Activated CD4-positive, CD25-positive, alpha-beta regulatory T cell (primary cell): ENCODE measurements at places on chromosomes 5 and 9.

- no peak for DNase-seq
These were observed 40.6 kb downstream of the USP20 start for GRCh38 chr9:129875687-129876395.

- no peak for DNase-seq
These were observed 65.4 kb downstream of the MED27 start for GRCh38 chr9:132014218-132014805.

GRCh38 chr5:80837679-80838078 lies 122.5 kb upstream of the RASGRF2 start:
- DNase-seq, result no peak

DNA sequence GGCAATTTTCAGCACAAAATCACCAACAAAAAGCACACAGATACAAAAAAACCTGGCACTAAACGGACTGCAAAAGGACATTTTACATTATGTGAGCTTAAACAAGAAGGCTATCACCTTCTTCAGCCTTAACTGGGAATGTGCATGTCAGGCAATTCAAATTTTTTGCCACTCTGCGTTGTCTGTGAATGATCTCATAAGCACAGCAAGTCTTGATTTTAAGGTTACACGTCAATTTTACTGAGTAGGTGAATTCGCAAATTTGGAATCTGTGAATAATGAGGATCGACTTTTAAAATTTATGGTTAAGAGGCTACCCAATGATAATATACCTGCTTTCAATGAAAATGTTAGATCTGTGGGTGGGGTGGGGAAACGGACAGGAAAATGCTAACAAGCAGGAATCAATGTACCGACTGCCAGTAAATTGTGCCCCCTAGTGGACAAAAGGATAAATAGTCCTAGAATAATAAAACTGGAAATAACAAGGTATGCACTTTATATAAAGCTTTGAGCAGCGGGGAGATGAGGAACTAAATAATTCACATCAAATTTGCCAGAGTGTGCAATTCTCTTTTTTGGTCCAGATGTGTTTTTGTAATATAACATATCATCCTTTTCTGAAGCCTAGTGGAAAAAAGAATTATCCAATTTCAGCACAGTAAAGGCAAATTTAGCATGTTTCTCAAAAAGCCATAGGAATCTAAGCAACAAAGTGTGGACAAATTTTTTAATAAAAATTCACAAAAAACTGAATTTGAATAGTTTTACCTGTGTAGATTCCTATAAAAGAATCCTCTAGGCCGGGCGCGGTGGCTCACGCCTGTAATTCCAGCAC lies 20.5 kb downstream of the EQTN start:
- no peak for DNase-seq

DNA sequence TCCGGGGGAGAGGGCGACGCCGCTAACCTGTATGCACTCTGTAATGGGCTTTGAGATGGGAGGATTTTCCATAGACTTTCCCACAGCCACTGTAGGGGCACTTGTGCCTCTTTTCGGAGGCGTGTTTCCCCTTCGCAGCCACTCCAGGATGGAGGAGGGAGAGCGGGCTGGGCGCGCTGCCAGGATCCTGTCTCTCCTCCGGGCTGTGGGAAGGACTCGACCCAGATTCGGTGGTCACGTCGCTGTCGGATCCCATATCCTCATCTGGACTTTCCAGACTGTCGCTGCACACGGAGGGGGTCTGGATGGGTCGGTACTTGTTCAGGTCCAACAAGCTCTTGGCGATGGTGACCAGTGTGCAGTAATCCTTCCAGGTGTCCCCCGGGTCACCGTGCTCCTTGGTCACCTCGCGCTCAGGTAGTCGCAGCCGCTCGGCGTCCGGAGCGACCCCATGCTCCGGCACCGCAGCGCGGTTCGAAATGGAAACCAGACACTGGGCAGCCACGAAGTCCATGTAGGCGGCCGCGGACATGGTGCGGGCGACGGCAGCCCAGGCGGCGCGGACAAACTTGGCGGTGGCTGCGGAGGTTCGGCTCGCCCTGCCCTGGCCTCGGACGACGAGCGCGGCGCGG lies 1.5 kb downstream of the KLF9 start:
- peak; percentile 31 for DNase-seq

- no peak for DNase-seq
These were observed 99.0 kb upstream of the DAB2 start for GRCh38 chr5:39523821-39524220.

- DNase-seq, result no peak
These were observed 479.7 kb downstream of the CETN3 start for GRCh38 chr5:89929834-89930233.

DNA sequence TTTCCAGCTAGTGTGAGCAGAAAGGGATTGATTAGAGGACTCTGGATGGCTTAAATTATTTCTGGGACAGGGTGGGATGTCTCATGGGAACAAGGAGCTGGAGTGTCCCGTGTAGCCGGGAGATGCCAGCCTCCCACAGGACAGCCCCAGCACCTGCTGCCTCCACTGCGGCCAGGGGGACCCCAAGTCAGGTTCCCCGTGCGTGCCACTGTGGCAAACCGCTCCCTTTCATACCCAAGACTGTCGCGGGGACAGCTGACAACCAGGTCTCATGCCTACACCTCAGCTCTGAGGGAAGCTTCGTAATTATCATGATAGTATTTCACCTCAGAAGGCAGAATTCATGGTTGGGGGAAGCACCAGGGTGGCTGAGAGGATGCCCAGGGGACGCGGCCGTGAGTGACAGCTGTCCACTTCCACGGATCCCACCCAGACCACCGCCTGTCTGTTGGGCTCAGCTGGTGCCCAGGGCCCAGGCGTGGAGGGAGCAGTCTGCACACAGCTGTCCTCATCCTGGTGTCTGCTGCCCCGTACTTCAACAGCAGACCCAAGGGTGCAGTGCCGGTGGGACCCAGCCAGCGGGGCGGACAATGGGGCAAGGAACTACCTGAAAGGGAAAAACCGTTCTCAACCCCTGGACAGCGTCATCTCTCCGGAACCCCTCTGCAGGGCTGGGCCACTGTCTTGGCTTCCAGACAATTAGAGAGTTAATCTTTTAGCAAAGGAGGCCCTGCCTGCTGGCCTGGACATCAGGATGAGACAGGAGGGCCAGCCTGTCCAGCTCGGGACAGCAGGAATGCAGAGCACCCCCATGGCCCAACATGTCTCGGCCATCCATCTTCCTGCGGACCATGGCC lies 166.9 kb downstream of the OLFM1 start:
- no peak for DNase-seq

DNA sequence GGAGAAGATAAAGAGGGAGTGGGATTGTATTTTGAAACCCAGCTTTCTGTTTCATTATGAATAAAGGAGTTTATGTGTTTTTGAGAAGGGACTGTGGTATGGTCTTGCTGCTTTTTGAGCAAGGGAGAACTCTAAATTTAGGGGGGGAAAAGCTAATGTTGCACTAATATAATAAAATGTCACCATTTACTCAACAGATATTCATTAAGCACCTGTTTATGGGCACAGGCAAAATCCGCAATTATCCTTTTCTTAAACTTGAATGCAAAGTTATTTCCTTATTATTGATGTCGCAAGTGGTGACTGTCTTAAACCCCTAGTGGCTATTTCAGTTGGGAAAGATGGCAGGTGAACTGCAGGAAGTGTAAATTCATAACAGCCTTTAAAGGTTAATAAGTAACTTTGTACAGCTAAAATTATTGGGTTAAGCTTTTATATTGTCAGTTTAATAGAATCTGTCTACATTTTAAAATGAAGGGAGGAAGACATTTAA lies 1.5 kb downstream of the CDC42SE2 start:
- no peak for DNase-seq

DNA sequence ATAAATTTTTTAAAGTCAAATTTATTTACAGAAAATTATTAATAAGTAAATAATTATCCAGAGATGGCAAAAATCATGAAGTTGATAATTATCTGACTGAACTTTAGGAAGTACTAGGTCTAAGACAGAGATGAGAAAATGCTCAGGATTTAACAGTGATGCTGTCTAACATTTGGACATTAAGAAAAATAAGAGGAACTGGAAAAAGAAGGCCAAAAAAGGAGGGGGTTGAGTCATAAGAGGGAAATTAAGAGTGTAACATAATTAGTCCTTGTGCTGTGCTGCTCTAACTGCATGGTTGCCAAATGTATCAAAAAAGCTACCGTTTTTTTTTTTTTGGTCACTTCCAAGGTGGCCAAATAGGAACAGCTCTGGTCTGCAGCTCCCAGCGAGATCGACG lies 35.4 kb upstream of the TUT7 start:
- DNase-seq, result no peak

DNA sequence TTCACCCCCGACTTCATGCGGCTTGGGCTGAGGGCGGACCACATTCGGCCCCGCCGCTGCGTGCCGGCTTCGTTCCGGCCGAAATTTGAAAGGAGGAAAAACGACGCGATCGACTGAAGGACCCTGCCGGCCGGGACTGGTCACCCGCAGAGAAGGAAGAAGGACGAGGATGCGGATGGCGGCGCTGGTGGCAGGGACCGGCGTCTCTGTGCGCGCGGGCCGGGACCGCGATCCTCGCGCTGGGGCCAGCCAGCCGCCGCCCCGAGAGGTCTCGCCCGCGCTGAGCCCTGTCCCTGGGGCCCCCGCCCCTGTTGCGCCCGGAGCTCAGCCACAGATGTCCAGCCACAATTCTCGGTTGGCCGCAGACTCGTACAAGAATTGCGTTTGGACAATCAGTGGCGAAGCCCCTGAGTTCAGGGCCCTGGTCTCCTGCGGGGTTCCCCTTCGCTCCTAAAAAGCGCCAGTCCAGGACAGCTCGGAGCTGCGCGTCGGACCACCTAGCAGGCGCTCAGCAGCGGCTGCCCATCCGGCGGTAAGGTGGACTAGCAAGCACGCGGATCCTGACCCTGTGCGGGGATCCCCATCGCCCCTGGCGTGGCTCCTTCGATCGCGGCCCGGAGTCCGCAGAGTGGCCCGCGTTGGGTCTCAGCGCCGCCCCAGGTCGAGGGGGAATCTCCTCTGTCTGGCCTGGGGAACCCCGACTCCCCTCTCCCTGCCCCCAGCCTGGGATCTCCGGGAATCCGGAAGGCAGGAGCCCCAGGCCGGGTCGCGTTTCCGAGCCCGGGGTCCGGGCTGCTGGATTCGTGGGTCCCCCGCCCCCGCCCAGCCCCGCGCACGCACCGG lies 21.3 kb downstream of the URM1 start:
- DNase-seq, result no peak

- no peak for DNase-seq
These were observed 20.9 kb downstream of the CDHR2 start for GRCh38 chr5:176570044-176570443.

DNA sequence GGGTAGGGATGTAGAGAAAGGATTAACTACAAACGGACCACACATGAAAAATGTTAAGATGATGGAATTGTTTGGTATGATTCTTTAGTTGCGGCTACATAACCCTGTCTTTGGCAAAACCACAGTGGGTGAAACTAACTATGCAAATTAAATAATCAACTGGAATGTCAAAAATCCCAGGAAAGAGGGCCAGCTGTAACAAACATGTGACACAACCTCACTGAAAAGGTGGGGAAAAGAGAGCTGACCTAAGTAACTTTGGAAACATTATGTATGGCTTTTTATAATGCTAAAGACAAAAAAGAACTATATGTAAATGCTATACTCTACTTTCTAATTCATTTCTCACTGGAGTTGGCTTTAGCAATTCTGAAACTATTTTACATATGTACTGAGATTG lies 252.0 kb downstream of the MRPS30 start:
- no peak for DNase-seq

DNA sequence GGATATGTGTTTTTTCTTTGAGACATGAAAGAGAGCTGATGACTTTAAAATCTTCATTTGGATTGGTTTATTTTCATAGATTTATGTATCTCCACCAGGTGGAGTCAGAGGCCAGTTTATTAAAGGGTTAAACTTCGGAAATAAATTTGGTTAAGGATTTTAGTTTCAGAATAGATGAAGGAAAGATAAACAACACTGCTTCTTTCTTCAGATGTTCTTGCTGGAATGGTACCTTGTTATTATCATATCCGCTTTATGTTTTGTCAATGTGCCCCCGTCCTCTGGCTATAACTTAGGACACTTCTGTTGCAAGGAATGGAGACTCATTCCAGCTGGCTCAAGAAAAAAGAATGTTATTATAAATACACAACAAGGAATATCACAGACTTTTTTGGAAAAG lies 81.2 kb downstream of the ALDH1A1 start:
- no peak for DNase-seq

DNA sequence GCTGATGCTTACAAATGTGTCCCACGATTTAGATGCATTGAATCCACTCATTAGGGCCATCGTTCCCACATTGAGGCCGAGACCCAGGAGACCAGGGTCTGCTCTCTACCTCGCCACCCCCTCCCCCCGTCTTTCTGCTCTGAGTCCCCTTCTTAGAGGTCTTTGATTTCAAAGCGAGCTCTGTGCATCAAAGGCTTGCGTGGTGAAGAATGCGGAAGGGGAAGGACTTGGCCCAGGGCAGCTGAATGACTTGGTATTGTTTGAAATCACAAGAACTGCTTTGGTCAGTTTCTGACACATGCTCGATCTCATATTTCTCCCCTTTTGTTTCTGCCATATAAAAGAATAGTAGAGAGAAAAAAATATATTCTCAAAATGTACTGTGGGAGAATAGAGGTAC lies 78.3 kb upstream of the IRX1 start:
- DNase-seq, result no peak

DNA sequence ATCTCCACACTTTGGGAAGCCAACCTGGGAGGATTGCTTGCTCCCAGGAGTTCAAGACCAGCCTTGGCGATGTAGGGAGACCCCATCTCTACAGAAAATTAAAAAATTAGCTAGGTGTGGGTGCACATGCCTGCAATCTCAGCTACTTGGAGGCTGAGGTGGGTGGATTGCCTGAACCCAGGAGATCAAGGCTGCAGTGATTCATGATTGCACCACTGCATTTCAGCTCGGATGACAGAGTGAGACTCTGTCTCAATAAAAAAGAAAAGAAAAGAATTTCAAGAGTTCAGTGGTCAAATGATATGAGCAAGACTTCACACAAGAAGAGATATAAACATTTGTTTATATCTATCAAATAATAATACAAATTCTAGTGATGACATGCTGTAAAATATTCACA lies 23.0 kb upstream of the MTAP start:
- no peak for DNase-seq

GRCh38 chr9:16871336-16872151 lies 1.1 kb upstream of the BNC2 start:
- DNase-seq, result no peak

- no peak for DNase-seq
These were observed 20.5 kb downstream of the CSF1R start for GRCh38 chr5:150065886-150066285.

- DNase-seq, result no peak
These were observed 653 bp downstream of the LHX3 start for GRCh38 chr9:136204145-136204805.

DNA sequence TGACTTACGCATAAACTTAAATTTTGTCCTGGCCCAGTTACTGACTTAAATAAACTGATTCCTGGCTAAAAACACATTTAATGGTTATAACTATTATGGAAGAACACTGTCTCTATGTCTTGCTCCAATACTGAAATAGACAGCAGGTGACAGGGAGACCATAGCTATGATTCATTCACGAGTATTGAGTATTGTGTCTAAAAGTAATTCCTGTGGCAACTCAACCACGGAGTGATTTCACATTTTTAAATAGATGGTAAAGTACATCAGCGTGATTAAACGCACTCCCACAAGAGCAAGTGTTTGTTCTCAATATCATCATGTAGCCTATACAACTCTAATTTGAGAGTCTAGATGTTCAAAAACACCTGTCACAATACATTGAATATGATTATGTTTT lies 35.9 kb upstream of the PCSK1 start:
- no peak for DNase-seq
